ENCODE measurements at places on chromosomes 2 and 18.

- DNase-seq = no peak
These were observed 364.4 kb upstream of the CYRIA start for GRCh38 chr2:17030047-17030446.

DNA sequence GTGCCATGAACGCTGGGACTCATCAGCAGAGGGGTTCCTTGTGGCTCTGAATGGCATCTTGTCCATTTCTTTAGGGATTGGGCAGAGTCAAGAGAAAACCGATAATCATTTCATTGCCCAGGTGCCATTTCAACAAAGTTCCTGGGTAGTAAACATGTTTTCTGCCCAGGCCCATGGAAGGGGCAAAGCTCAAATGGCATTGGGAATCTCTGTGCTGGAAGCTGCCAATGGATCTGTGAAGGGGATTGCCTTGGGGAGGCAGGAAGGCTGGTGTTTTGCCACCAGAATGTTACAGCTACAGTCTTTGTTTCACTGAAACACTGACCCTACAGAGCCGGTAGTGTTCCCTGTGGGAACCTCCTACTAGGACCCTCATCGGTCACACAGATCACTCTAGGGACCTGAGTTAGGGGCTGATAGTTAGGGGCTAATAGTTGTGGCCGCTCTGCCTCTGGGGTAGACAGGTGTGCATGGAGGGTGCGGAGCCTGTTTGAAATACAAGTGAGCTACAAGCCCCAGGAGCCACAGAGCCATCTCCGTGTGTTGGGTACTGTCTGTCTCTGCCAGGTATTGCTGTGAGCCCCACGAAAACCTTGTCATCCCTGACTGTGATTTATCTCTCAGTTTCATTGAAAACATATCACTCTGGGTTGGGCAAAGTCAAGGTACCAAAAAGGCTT is 224.4 kb upstream of the COPS8 start:
- DNase-seq = no peak

DNA sequence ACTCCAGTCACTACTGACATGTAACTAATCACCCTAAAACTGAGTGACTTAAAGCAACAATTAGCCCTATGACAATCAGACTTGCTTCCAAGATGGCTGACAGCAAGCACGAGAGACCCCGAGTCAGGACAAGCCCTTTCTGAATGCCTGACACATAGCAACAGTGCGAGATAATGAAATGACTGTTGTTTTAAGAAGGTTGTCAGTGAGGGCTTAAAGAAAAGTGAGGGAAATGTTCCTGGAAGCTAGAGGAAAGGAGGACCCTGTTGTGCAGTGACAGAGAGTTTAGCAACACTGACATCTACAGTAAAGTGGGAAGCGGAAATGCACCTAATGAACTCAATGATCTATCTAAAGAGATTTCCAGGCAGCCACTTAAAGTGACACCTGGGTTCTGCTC is 163.1 kb downstream of the STK39 start:
- DNase-seq = no peak

GRCh38 chr2:3778851-3779495 is 75.6 kb downstream of the DCDC2C start:
- no peak for DNase-seq

DNA sequence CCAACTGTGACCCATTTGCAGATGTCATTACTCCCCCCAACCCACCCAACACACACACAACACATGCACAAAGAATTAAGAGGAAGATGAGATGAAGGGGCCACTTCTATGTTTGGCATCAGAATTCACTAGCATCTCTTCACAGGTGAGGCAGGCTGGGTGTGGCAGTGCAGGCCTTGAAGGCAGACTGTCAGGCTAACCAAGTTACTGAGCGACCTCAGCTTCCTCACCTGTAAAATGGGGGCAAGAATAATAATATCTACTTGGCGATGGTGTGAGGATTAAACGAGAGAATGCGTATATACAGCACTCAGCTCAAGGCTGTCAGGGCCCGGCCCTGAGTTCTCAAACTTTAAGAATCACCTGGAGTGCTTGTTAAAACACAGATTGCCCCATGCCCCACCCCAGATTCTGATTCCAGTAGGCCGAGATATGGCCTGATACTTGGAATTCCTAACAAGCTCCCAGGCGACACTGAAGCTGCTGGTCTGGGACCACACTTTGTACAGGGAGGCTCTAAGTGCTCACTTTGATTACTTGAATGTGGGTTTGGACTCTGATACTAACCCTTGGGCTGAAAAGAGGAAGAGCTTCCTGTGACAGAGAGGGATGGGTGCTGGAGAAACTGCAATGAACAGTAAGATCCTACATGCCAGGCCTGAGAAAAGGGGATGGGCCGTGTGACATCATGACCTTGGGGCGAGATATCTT is 1.1 kb downstream of the ACTG2 start:
- no peak for DNase-seq

DNA sequence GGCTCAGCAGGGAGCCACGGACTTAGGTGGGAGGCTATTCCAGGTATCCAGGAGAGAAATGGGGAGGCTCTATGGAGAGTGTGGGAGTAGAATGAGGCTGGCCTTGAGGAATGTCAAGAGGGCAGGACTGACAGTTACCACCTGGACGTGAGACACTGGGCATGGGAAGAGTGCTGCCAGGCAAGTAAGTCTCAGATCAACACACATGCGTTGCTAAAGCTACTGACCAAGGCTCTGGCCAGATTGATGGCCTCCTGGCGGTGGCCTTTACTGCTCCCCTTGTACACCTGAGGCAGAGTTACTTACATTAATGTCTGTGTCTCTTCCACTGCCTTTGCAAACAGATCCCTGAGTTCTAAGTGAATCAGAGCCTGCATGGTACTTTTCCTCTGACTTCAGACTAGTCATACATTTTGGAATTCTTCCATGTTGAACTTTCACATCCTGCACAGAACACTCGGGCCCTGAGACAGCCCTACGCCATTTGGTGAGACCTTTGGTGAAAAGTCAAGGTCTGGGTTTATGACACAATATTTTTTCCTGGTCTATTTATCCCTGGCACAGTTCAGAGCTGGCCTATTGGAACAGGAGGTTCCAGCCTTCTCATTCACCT is 398.8 kb upstream of the TRIB2 start:
- DNase-seq = no peak

DNA sequence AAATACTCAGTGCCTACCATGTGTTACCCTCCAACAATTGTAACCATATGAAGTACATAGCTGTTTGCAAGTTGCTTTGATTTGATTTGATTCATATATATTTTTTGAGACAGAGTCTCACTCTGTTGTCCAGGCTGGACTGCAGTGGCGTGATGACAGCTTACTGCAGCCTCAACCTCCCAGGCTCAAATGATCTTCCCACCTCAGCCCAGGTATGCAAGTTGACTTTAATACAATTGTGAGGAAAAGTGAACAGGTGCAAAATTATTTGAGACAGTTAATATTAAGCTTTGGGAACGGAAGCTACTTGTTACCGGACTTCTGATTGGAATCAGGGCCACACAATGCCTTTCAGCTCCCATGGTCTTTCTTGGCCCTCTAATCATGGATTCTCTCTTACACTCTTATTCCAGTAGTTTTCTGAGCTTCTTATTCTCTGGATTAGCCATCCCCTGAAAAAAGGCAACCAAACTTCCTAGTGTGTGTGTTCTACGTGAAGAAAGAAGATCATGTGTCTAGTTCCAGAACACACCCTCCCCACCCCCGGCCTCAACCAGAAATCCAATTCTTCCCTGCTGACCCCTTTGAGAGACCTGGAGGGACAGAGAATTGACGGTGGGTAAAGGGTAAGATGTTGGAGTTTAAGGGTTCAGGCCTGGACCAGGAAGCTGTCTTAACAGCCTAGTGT is 1.1 kb upstream of the RPL37A start:
- DNase-seq = no peak

- no peak for DNase-seq
These were observed 10.1 kb downstream of the AMER3 start for GRCh38 chr2:130765464-130765863.

- no peak for DNase-seq
These were observed 171.7 kb downstream of the ANKRD30B start for GRCh38 chr18:14919666-14920065.

DNA sequence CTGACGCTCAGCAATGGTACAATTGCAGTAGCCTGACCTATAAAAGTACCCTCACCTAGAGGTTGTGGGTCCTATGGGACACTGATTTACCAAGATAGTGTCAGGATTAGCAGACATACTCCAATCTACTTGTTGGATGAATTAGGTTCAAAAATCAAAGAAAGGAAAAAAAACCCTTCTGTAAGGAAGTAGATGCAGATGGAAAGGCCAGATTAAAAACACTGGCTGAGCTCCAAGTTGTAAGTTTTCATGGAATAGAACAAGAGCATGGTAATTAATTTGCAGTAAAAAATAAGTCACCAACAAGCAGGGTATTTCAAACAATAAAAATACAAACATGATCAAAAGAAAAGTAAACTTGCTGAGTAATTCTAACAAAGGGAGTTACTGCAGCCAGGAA is 26.4 kb downstream of the IDH1 start:
- DNase-seq = no peak

DNA sequence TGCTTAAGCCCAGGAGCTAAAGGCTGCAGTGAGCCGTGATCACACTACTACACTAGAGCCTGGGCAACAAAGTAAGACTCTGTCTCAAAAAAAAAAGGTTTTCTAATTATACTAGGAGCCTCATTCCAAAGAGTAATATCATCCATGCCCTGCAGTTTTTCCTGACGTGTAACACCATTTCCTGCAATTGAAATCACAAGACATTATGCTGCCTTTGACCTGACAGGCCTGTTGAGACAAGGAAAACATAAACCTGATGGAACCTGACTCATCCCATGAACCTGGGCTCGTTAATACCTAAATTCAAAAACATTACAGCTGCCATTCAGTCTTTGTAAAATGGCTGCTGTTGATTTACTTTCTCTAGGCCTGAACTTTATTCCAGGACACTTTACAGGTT is 58.7 kb upstream of the PEX13 start:
- no peak for DNase-seq

DNA sequence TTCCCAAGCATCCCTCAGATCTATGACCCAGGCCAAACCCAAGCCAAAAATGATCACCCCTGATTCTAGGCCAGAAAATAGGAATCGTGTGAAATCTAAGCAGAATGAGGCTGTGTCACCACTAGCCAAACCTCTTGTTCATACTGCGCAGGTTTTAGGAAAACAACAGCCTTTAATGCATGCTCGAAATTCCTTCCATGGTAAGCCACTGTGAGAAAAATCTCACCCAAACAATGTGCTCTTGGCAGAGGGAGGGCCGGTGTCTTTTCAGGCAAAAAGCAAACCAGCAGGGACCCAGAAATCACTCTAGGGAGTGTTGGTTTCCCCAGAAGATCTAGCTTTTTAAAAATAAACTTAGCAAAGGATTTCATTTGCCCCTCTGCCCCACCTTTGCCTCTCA is 71.2 kb upstream of the FOSL2 start:
- no peak for DNase-seq

DNA sequence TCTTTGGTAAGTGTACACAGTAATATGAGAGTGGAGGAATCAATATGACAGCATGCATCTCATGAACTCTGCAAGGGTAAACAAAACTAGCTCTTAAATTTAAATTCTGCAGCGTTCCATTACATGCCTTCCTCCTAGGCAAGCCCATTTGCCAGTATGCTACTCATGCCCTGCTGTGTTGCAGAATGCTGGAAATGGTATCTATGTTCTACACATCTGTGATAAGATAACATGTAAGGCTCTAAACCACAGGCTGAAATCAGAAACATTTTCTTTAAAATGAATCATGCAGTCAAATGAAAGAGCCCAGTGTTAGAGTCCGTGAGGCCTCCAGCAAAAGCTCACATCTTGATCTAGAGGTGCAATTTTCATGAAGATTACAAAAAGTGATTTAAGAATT is 112.8 kb upstream of the FN1 start:
- DNase-seq = no peak

Data from amygdala (tissue), 56 donors.